ENCODE measurements at places on chromosomes 7 and 10. TPM values are rescaled to one million over a fixed set of nuclear protein-coding genes. Genes with fewer than 3 reads are reported as not detected.

IFIT3 gene
- 0.83 TPM for total RNA-seq

SPDYE8 gene
- total RNA-seq, result not detected

ASB15 gene
- not detected for total RNA-seq

GRCh38 chr7:115689941-115690340 is 340.6 kb downstream of the TFEC start:
- no peak for DNase-seq
- H3K27ac ChIP-seq, result no peak overlapping the region
- H3K4me3 ChIP-seq, result no peak overlapping the region
- no peaks in the 10 kb centered on the region for H3K27me3 ChIP-seq

DNA sequence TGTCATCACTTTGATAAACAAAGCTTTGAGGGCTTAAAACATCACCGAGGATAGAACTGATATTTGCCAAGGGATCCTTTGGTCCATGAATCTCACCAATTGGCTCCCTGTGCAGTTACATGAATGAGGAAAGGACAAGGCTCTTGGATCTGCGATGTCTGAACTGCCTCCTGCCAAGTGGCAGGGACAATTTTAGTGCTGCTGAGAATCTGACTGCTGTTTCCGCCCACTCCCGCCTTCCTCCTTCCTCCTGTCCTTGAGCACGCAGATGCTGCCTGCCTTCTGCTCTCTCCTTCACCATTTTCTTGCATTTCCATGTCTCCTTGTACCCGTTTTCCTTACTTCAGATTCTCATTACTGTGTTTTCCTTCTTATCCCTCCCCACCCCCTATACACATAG is 26.8 kb upstream of the ITPRID1 start:
- no peak overlapping the region for H3K4me3 ChIP-seq
- no peaks in the 10 kb centered on the region for H3K36me3 ChIP-seq
- no peaks in the 10 kb centered on the region for H3K4me1 ChIP-seq

GRCh38 chr10:13957856-13958255 is 371.1 kb downstream of the PRPF18 start:
- no peak overlapping the region for H3K27ac ChIP-seq
- no peaks in the 10 kb centered on the region for H3K27me3 ChIP-seq
- no peak for DNase-seq
- H3K36me3 ChIP-seq, result no peaks in the 10 kb centered on the region
- no peak overlapping the region for H3K4me3 ChIP-seq

- no peaks in the 10 kb centered on the region for H3K27me3 ChIP-seq
- no peak overlapping the region for H3K27ac ChIP-seq
- H3K4me3 ChIP-seq, result no peak overlapping the region
These were observed 61.0 kb upstream of the EFCAB10 start for GRCh38 chr7:105642264-105642663.
